ENCODE measurements at places on chromosomes 5 and 9. TPM values are rescaled to one million over a fixed set of nuclear protein-coding genes. Genes with fewer than 3 reads are reported as not detected.

- no peak for DNase-seq
Observed at GRCh38 chr9:136854113-136854841, 2.1 kb downstream of the MAMDC4 start.

GRCh38 chr5:63687854-63688516 is 274.3 kb downstream of the HTR1A start:
- DNase-seq, result no peak

DNA sequence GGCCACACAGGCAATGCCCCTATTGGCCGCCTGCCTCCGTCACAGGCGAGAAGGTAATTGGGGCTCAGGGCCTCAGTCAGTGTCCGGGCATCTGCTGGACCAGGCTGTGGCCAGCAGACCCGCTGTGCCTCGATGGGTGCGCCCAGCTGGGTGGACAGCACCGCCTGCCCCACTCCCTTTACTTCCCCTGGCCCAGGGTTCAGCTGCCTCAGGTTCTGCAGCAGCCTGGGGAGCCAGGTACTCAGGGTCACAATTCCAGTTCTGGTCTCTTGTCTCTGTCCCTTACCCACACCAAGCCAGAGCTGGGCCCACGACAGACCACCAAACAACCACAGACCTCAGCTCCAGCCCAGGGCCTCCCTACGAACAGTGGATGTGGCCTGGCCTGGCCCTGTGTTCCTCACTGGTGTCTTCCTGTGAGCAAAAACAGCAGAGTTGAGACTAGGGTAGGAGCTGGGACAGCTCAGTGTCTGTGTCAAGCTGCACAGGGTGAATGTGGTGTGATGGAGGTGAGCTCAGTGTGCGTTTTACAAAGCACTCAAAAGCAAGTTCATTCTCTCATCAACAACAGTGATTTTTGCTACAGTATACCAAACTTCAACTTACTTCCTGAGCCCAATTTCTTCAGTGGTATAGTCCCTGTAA is 33.4 kb upstream of the SUSD3 start:
- DNase-seq, result no peak

DNA sequence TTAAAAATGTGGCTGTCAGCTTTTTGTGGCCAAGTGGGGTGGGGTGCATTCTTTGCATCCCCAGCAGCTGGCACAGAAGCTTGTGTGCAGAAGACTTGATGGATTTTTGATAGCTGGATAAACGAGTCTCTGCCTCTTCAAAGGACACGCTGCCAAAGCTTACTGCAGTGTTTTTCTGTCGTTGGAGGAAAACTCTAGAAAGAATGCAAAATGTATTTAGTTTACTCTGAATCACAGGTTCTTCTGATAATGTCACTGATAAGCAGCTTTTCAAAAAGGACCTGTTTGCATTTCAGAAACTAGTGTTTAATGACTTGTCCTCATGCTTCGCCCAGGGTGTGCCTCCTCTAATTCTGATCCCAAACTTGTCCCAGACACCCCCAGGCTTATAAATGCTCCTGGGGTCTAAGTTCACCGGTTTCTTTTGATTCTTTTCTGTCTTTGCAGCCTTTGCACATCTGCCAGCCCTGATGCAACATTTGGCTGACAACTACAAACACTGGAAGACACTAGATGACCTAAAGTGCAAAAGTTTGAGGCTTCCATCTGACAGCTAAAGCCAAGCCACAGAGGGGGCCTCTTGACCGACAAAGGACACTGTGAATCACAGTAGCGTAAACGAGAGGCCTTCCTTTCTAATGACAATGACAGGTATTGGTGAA is 66.0 kb downstream of the WDR41 start:
- no peak for DNase-seq

- no peak for DNase-seq
Observed at GRCh38 chr9:131203431-131204218, 72.7 kb downstream of the FAM78A start.

- peak; percentile 26 for DNase-seq
Observed at GRCh38 chr5:151569132-151570046, 21.7 kb downstream of the FAT2 start.

- no peak for DNase-seq
Observed at GRCh38 chr5:181100121-181100875, 30.7 kb downstream of the OR2V1 start.

GRCh38 chr9:14396171-14396570 is 82.2 kb upstream of the NFIB start:
- no peak for DNase-seq

- DNase-seq, result peak; percentile 67
Observed at GRCh38 chr9:121267689-121268597, at the start of gene GSN. Gene GSN (plus strand): TSS chr9:121268162. CDS start chr9:121301972, 33,810 bp downstream.

GPR150 gene
- total RNA-seq, result not detected

PLPP1 gene
- 35.8 TPM for total RNA-seq

NDUFB6 gene
- total RNA-seq, result 119 TPM

CSF1R gene
- total RNA-seq, result 0.84 TPM

STPG3 gene
- not detected for total RNA-seq

FBXO10 gene
- 6.3 TPM for total RNA-seq

CCDC107 gene
- 5.7 TPM for total RNA-seq

ZNF484 gene
- total RNA-seq, result 8.8 TPM

CDKN2A gene
- total RNA-seq, result not detected

EMB gene
- 0.12 TPM for total RNA-seq

IGFBPL1 gene
- total RNA-seq, result 0.14 TPM

Measured in A172 (cell line).